ENCODE measurements at places on chromosomes 2 and 18.
A peak's percentile ranks its signal among the peaks of the same experiment; 100 is the strongest.

DNA sequence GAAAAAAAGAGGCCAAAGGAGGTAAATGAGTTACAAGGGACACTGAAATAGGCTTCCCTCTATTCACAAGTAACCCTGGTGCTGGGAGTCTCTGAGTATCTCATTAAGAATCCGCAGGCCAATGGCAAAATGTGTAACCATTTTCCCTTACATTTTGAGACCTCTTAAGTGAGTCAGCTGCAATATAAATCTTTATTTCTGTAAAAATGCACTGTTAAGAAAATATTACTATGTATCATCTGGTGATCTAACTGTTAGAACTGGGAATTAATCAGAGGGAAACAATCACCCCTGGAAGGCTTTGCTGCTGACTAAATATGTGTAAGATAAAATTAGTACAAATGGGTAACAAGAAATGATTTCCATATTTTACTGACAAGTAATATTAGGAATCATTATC lies 483.1 kb upstream of the CHST9 start:
- DNase-seq = no peak

DNA sequence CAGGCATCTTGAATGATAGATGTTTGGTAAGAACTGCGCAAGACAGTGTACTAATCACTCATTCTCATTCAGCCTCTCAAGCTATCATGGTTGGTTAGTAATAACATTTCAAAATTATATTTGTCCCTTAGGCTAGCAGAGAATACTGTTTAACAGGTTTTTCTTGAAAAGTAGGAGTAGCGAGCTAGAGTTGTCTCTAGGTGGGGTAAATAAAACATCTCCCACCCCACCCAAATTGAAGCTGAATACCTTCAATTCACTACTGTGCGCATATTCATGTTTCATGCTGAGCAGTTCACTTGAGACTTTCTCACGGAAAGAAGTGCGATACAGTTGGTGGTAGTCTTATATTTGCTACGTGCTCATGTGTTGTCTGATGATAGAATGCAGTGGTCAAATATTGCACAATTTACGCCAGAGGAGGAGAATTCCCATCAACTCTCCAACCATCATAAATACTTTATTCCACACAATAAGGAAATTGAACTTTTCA lies 49.3 kb downstream of the NEDD4L start:
- DNase-seq = no peak

DNA sequence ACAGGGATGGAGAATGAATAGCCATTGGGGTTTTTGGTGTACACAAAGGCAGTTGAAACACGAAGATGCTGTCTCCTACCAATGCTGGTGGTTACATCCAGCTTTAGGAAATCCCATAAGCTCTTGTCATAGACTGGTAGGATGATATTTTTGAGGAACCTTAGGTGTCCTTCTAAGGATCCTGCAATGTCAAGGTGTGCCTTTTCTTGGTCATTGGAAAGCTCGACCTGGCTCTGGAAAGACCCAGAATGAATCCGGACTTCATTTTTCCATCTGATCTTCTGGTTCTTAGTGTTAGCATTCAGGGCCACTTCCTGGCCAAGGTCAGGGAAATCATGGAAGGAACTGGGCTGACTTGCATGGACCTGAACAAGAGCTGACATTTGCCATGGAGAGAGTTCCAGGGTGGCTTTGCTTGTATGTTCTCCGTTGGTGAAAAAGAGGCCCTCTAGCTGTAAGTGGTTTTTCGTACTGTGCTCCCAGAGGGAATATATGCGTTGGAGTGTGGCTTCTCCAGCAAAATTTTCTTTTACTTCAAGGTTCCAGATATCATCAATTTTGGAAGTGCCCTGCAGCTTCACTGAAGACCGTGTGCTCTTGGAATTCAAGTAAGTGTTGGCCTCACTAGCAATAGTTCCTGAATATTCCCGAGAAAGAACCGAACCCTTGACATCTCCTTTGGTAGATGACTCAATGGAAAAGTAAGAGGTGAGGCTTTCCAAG lies 38.0 kb downstream of the APOB start:
- DNase-seq = no peak

- no peak for DNase-seq
These were observed 513.8 kb upstream of the POU3F3 start for GRCh38 chr2:104340162-104340561.

DNA sequence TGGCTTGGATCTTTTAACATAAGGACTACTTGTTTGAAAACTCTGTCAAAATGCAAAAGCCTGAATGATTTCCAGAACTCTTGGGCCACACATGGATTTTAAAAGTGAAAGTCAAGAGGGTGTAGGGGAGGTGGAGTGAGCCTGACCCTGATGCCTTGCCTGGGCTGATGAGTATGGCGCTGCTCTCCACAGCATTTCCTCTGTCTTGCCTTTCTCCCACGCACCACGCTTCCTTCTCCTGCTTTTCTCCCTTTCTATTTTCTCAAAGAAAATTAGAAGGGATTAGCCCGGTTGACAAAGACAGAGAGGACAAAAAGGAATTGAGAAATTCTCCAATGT lies 207.0 kb upstream of the CCDC68 start:
- DNase-seq = no peak

DNA sequence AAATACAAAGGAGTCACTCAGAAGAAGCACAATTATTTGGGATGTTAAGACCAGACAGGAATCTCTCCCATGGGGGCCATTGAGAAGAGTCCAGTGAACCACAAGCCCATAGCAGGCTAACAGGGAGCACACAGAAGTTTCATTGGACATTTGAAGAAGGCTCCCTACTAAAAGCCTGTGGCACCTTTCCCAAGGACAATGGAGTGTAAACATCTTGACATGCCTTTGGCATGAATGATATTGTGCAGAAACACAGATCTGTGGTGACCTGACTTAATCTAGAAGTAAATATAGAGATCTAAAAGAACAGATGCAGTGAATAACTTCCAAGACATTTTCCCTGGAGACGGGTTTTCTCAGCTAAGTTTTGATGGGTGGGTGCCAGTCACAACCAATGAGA lies 221.5 kb downstream of the EPHA4 start:
- DNase-seq = no peak

DNA sequence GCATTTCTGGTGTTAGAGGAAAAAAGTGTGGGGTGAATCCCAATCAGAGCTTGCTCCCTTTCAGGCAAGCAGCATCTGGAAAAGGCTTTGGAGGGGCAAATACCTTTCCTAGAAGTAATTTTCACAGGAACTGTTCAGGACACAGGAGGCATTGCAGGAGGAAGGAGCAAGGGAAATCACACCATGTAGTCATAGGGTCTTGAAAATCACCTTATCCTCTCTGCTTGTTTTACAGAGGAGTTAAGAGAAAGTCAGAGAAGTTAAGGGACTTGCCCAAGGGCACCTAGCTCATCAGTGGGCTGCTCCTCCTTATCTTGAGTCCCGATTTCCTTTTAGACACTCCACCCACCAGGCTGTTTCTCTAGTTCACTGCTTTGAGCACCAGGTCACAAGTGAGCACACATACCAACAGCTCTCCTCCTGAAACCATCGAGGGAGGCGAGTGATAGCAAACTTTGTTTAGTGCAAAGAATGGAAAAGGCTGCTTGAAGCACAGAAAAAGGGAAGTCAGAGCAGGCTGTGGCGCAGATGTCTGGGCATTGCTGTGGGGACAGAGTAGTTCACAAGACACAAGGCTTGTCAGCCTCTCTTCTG lies 89.2 kb upstream of the CXCR4 start:
- DNase-seq = peak; percentile 44
